ENCODE measurements at places on chromosomes 11 and 22. TPM values are rescaled to one million over a fixed set of nuclear protein-coding genes. Genes with fewer than 3 reads are reported as not detected.

DNA sequence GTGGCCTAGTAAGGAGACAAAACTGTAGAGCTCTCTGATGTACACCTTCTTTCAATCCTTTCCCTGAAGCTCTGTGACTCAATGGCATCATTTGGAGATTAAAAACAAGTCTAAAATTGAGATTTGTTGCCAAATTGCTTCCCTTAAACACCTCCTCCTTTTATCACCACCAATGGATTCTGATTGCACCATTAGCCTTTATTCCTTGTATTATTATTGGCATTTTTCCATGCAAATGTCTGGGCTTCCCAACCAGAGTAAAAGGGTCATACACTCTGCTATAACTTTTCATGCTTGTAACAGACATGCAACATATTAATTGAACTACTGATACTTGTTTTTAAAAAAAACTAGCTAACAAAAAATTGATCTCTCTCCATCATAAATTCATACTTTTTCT lies 124.2 kb downstream of the CCDC34 start:
- DNase-seq = no peak

DNA sequence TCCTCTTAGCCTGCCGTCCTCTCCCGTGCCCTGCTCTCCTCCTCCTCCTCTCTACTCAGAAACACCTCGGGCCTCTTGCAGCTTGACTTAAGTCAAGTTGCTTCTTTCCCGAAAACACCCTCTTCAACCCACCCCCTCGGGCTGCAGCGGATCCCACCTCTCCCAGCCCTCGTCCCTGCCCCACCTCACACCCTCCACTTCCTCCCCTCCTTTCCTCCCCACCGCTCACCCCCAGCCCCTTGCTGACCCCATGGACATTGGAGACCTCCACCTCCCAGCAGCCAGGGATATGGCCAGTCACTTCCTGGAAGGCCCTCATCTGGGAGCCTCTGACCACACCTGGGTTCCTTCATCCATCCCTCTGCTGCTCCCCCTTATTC lies 8.5 kb upstream of the CYTH4 start:
- DNase-seq = no peak

GRCh38 chr11:16610738-16611388 lies 127.6 kb upstream of the C11orf58 start:
- no peak for DNase-seq

DNA sequence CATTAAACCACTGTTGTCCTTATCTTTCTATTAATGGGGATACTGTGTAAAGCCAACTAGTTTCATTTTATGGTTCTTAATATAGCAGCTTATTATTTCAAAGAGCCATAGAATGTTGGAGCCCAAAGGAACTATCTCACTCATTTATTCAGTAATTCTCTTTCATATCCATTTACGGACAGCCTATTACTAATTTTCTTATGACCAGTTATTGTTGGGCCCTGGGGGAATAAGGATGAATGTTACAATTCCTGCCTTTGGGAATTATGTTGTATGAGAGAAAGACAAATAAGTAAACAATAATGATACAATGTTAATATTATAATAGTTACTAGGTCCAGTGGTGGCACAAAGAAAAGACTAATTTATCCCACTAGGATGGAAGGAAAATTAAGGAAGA lies 52.4 kb downstream of the AAMDC start:
- DNase-seq = no peak

- peak; percentile 34 for DNase-seq
Observed at GRCh38 chr22:50600538-50600937, at the start of gene MAPK8IP2. Gene MAPK8IP2, plus strand, starts transcription at chr22:50600793. Its CDS starts 26 bp downstream, at chr22:50600819.

- DNase-seq = no peak
Observed at GRCh38 chr11:34175284-34176019, 70.0 kb downstream of the NAT10 start.

DNA sequence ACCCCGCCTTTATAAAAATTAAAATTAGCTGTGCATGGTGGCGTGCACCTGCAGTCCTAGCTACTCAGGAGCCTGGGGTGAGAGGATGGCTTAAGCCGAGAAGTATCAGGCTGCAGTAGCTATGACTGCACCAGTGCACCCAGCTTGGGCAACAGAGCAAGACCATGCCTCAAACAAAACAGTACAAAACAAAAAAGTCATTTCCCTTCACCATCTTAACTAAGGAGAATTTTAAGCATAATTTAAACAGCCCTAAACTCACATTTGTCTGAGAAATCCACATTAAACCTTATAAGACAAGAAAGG lies 23.3 kb upstream of the TFIP11 start:
- no peak for DNase-seq

GRCh38 chr22:40036591-40037225 lies 42.0 kb downstream of the FAM83F start:
- DNase-seq = peak; percentile 78

CSF2RB gene
- not detected for total RNA-seq

Measured in A673 (cell line).